ENCODE measurements at places on chromosomes 12 and 14.

DNA sequence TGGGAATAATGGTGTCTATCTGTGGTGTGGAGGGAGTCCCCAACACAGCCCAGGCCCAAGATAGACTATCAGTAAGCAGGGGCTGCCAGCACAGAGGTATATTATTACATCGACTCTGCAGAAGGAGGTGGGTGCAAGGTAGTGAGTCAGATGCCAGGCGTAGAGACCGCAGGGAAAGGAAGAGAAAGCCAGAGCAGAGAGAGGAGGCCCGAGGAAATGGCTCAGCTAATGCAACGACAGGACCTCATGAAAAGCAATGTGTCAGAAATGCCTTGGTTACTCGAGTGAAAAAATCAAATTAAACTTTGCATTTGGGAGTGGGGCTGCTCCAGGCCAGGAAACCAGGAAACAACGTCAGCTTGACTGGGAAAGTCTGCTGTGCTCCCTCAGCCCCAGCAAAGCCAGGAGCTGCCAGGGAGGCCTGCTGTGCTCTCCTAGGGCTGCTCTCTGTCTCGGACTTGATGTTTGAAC lies 173.2 kb downstream of the SUDS3 start:
- no peak for DNase-seq

DNA sequence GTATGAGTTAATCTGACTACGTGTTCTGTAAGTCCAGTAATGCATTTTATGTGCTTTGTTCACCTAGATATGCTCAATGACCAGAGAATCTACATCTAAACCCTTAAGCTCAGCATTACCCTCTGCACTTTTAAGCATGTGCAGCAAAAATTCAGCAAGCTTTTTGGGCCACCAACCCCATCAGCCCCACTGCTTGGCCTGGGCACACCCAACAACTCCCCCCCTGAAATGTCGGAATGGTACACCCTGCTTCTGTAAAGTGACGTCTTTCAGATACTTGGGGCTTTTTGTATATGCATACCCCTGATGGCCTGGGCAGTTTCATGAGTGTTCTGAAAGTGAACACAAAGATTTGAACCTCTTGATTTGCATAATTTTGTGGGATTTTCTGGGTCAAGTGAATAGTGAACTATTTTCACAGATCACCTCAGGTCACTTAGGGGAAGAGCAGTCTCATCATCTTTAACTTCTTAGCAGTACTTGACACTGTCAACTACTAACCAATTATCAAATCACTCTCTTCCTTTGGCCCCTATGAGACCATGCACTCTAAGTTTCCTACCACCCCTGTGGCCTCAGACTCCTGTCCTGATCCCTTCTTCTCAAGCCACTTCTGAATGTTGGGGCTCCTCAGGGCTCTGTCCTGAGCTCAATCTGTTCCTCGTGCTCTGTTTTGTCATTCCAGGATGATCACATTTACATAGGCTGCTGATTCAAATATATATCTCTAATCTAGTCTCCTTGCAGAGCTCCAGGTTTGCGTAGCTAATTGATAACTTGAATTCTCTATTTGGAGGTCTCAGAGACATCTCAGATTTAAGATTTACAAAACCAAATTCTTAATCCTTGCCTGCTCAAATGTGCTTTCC lies 36.3 kb upstream of the PPM1A start:
- DNase-seq = no peak

DNA sequence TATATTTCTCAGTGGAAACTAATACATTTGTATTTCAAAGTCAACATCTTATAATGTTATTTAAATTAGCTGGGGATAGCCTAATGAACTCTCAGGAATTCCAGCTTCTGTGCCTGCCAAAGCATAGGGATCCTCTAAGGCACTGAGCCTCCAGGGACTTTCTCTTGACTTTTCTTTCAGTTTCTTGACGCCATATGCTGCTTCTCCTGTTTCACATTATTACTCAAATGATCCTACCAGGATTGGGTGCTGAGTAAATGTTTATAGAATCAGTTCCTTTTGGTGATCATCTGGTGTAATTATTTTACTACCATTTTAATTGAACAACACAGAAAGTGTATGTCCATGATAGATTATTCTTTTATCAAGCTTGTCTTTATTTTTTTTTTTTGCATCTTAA lies 7.9 kb downstream of the METTL25 start:
- DNase-seq = no peak

- no peak for DNase-seq
Measured at GRCh38 chr14:40365305-40365704, 933.1 kb upstream of the FBXO33 start.

GRCh38 chr14:29805415-29806123 lies 122.1 kb downstream of the PRKD1 start:
- no peak for DNase-seq

GRCh38 chr12:53065975-53066931 lies 12.9 kb downstream of the SPRYD3 start:
- DNase-seq = peak; percentile 53

- DNase-seq = no peak
Measured at GRCh38 chr14:49720744-49721143, 27.8 kb downstream of the KLHDC1 start.

DNA sequence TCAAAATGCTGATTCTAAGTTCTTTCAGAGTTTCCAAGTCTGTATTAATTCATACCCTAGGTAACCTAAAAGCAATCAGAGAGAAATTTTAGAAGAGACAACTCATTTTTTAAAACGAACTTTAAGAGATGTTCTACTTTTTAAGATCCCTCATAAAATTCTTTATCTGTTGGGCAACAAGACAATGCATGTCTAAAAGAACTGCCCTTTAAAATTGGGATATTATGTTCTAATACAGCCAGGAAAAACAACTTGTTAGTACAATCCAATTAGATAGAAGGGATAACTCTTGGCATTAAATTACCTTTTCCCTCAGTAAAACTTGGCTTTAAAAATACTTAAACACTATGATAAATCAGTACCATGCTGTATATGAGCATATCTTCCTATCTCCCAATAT lies 15.6 kb downstream of the DICER1 start:
- no peak for DNase-seq

DNA sequence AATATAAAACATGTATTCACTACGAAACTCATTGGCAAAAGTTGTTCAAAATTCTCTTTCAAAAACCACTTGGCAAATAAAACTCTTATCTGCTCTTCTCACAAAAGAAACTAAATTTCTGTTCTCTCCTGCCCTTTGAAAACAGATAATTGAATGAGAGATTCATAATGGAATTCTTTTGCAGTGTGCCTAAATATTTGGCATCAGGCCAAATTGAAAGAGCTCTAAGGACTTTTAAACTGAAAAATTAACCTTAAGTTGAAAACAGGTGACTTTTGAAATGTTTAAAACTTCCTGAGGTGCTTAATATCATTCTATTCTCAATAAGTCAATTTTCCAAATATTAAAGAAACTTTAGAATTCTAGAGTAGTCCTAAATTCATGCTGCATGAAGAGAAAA lies 136.4 kb downstream of the FSCB start:
- DNase-seq = no peak

DNA sequence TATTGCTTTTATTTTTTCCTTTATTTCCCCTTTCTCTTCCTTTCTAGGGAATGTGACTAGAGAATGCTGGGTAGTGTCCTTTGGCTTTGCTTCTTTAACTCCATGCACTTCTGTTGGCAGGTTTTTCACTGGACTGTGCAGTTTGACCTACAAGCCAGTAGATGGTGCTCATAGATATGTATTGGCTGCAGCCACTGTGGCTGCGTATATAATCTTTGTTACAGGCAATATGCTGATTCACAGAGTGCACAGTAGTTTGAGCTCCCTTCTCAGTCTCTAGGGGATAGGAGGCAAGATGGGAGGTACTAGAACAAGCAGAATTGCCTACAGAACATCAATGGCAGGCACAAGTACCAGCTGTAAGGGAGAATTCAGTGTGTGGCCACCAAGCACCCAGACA lies 503.5 kb downstream of the LRFN5 start:
- DNase-seq = no peak

DNA sequence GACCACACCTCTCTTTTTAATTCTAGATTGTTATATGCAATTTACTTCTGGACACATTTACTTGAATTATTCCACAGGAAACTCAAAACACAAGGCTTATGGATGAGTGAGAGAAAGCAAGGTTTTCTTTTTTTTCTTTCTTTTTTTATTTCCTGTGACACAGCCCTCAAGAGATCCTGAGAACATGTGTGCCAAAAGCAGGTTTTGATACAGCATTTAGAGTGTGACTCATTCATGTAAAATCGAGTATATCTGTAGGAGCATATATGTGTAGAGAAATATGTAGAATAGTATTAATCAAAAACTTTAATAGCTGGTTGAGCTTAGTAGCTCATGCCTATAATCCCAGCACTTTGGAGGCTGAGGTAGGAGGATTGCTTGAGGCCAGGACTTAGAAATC lies 4.4 kb upstream of the MAX start:
- no peak for DNase-seq

DNA sequence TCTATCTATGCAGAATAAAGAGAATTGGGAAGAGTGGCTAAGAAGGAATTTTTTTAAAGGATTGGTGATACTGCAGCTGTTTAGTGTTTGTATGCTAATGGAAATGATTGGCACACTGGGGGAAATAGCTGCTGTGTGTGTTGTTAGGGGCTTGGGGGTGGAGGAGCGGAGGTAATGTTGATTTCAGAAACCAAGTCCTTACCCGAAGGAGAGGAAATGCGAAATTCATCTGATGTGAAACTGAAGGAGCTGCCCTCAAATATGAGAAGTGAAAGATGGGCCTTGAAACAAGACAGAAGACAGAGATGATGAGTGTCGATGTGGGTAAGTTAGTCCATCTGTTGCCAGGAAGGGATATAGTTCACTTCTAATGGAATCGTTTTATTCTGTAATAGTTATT lies 21.2 kb upstream of the RNASE12 start:
- no peak for DNase-seq

GRCh38 chr14:85191986-85192385 lies 338.0 kb upstream of the FLRT2 start:
- DNase-seq = no peak

DNA sequence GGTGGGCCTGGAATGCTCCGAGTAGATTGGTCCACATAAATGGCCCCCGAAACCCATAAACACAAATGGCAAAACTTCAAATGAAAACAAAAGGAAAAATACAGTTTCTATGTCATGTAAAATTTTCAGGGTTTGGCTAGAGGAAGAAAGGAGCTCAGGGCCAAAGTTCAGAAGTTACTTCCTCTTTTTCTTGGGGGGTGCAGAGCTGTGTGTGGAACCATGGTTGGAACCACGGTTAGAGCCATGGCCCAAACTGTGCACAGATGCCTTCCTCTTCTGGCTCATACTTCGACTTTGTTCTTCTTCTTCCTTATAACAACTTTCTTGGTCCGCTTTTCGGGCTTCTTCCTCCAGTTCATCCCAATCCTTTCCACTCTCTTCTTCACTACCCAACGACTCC lies 51.7 kb downstream of the MGST1 start:
- DNase-seq = no peak

- no peak for DNase-seq
Measured at GRCh38 chr14:64507376-64508156, 3.0 kb downstream of the ZBTB1 start.
